CD8-positive, alpha-beta memory T cell (primary cell): ENCODE measurements at places on chromosomes 12 and 14. TPM values are rescaled to one million over a fixed set of nuclear protein-coding genes. Genes with fewer than 3 reads are reported as not detected.

GRCh38 chr12:112820796-112821195, 29.2 kb downstream of the RPH3A start:
- no peak for DNase-seq

DNA sequence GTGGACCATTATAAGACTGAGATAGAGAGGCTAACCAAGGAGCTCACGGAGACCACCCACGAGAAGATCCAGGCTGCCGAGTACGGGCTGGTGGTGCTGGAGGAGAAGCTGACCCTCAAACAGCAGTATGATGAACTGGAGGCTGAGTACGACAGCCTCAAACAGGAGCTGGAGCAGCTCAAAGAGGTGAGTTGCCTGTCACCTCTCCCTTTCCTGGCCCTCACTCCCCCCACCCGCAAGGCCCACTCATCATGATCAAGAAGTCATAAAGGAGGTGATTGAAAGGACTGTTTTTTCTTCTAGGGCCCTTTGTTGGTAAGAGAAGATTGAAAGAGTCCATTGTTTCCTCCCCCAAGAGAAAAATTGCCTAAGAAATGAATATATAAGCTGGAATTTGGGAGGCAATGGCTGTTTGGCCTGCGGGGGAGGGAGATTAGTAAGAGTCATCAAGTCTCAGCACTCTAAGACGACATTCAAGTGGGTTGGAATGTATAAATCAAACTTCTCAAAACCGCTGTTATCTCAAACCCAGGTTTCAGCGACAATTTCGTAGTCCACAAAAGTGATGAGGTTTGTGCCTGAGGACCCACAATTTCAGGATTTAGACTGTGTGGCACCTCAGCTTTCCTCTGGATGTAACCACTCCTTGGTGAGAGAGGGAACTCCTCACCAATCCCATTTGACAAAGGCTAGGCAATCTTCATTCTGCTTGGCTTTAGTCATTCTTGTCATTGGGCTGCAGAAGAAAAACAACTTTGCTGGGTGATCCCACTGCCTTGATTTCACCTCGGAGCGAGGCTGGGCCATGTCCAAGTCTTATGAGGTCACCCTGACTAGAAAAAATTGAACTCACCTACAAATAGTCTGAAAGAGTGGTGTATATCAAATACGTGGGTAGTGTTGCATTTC, 966 bp downstream of the BICD1 start:
- peak; percentile 21 for DNase-seq

DNA sequence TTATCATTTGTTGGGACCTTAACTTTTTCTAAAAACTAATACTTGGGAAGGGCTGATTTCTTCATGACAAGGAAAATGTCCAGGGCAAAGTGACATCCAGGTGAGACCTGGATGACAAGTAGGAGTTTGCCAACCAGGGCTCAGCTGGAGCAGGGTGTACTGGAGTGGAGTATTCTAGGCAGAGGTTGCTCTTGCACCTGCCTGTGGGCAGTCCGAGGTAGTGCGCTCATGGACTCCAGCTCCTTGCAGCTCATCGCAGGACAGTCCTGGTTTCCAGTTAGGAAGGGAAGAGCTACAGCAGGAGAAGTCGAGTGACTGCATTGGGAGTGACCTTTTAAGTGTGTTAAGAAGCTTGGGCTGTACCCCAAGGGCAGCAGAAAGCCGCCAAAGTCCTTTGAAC, 175.9 kb downstream of the PELI2 start:
- DNase-seq: no peak

GRCh38 chr14:72755766-72756165, 138.1 kb downstream of the DPF3 start:
- no peak for DNase-seq

DNA sequence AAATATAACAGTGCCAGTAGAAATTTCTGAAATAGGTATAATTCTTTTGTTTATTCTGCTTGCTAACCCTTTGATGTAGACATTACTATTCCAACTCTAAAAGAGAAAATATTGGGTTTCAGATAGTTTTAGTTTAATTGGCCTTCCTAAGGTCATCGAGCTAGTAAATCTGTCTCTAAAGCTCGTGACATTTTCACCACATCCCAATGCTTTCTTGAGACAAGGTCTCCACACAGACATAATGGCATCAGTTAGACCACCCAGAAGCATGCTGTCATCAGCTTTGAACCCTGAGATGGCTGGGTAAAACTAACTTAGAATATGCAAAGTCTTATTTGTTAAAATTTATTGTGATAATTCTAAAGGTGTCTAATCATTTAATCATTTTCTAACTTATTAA, 52.0 kb downstream of the PIK3C2G start:
- no peak for DNase-seq

DNA sequence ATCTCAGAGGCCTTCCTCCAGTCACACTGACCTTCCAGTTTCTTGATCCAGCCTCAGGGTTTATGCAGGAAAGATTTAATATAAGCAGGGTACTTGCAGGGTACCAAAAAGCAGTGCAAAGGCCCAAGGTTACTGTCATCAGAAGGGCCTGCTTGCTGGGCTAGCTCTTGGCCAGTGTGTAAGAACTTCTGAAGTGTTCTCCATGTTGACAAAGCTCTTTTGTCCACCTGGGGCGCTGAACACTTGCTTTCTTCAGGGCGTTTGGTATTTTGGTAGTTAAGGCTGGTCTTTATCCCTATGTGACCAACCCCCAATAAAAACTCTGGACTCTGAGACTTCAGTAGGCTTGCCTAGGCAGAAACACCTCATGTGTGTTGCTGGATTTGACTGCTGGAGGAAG, 69.7 kb downstream of the ZC3H14 start:
- DNase-seq: no peak

DNA sequence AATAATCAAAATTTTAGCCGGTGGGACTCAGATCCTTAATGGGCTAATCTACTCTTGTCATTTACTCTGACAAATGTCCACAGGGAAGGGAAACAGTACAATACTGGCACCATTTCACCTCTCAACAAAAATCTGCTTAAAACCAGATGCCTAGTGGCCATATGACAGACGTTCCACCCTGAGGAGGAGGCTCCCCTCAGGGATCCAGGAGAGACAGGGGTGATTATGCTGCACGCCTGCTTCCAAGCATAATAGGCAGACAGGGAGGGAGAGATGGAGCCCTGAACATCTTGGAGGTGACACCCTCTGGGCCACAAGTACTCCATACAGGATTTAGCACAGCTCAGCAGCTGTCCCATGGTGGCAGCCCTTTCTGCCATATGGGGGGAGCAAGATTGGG, 24.8 kb upstream of the AKAP6 start:
- no peak for DNase-seq

DNA sequence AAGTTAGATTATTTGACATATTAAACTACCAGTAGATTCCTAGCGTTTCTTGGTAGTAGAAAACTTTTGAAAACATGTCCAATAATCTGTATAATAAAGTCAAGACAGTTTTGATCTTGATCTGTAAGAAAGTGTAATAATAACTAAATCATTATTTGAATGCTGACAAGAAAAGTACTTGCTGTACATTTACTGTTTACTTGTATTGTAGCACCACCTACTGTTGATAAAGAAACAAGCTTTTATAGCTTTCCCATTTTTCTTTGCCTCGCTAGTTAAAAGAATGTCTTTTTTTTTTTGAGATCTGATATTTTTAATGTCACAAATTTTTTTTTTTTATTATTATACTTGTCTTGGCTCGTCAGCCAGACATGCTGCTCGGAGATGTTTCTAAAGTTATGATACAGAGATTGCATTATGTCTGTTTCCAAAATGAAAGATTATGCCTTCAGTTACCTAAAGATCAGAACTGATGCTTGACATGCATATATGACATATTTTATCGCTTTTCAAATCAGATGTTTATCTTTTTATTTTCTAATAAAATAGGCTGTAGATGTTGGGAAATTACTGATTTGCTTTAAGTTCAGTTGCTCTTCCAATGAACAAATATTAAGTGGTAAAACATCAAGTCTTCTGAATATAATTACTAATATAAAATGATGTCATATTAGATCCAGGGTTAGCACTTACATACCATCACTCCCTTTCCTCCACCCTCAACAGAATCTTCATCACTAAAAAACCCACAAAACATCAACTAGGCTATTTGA, 140.5 kb downstream of the AKAP6 start:
- DNase-seq: no peak

GRCh38 chr12:132218527-132218875, 74.2 kb downstream of the NOC4L start:
- no peak for DNase-seq

- no peak for DNase-seq
Observed at GRCh38 chr12:40655451-40655850, 36.8 kb upstream of the CNTN1 start.

DNA sequence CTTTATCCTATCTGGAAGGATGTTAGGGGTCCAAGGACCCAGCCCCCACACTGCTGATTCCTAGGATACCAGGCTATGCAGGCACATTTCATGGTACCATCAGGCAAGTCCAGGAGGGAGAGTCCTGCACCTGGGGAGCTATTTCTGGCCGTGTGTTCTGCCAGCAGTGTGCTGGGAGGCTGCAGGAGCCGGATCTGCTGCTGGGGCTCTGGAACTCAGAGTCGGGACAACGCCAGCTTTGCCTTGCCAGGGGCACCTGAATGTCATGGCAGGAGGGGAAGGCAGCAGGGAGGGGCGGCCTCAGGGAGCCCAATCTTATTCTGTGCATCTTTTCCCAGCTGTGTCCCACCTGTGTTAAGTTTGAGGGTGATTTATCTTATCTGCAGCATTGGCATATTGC, 17.8 kb downstream of the SRRM4 start:
- no peak for DNase-seq

Gene ARG2
- 1.2 TPM for polyA plus RNA-seq

Gene E2F7
- polyA plus RNA-seq: not detected

Gene KIF21A
- 18.8 TPM for polyA plus RNA-seq

Gene TEAD4
- not detected for polyA plus RNA-seq

Gene KLHDC1
- 1.6 TPM for polyA plus RNA-seq

Gene CCDC184
- polyA plus RNA-seq: 0.91 TPM

Gene NOVA1
- not detected for polyA plus RNA-seq

Gene BCL2L14
- not detected for polyA plus RNA-seq

Gene KRT77
- polyA plus RNA-seq: not detected

Gene RPL10L
- polyA plus RNA-seq: not detected
